Progenitor cell of endocrine pancreas (in vitro differentiated cells): ENCODE measurements at places on chromosomes 6 and 20. TPM values are rescaled to one million over a fixed set of nuclear protein-coding genes. Genes with fewer than 3 reads are reported as not detected.

SLC23A2 gene
- total RNA-seq: 23.4 and 23.6 TPM in 2 replicates

KCNK5 gene
- total RNA-seq: 2.0 and 2.3 TPM in 2 replicates

FAXC gene
- total RNA-seq: 20.7 and 23.9 TPM in 2 replicates

MYCT1 gene
- not detected in 2 replicates for total RNA-seq

COL21A1 gene
- 16.8 and 20.5 TPM in 2 replicates for total RNA-seq

- DNase-seq: no peak
Measured at GRCh38 chr20:2691127-2691526, 1.5 kb upstream of the EBF4 start.

DNA sequence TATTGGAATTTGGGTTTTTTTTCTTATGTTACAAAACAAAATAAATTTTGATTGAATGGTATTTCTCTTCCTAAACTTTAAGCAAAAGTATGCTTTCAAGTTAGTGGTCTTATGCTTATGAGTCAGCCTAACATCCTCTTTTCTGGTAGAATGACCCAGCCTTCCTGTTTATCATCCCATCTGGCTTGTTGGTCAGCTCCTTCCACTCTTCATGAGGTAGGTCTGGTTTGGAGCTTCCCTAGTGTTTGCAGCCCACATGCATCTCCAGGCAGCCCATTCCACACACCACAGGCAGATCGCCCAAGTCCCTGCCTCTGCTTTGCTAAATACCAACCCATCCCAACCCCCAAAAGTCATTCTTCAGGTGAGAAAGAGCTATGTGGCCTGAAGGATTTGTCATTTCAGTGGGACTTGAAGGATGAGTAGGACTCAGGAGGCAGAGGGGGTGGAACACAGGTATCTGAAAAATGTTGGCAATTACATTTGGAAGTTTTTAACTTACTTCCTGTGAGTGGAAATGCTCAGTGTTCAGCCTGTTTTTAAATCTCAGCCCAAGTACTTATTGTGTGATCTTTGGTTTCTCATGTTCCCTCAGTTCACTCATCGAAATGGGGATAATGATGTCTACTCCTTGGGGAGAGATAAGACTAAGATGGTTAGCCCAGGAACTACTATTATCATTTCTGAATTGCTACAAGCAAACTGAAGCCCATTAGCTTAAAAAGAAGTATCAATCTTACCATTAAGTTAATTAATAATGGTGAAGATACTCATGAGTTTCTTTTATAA, 294.0 kb downstream of the ADGB start:
- no peak for DNase-seq

DNA sequence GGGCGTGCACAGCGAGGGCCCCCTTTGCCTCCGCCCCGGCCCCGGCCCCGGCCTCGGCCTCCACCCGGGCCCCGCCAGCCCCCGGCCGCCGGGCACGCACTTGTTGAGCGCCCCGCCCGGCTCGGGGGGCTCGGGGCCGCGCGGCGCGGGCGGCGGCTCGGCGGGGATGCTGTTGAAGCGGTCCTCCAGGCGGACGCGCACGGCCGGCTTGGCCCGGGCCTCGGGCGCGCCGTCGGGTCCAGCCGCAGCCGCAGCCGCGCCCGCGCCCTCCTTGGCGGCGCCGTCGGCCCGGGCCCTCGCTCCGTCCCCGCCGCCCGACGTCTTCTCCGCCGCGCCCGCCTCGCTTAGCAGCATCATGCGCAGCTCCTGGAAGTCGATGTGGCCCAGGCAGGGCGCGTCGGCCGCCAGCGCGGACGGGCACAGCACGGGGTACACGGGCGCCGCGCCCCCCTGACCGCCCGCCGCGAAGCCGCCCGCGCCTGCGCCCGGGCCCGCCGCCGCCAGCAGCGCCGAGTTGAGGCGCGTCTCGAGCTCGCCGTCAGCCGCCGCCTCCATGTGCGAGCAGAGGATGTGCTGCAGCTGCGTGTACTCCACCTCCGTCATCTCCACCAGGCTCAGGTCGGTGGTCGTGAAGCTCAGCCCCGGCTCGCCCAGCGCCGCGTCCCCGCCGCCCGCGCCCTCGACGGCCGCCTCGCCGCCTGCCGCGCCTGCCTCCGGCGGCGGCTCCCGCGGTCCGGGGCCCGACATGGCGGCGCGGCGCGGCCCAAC, 514 bp downstream of the TCFL5 start:
- no peak for DNase-seq

GRCh38 chr6:84615113-84615850, 149.1 kb downstream of the TBX18 start:
- no peak for DNase-seq

DNA sequence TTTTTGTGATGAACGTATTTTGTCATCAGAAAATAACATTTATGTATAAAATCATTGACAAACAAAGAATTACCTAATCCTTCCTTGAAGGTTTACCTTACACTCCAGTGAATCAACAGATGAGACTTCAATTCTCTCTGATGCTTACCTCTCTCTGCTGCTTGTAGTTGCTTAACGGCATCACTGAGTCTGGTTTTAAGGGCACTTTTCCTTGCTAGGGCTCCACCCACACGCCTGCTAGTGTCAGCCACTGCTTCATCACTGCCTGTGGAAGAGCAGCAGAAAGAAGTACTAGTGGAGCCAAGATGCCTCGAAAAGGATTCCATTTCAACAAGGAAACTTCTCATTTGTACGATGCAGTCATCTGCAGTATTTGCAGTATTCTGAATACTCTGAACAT, 63.0 kb downstream of the FAM229B start:
- no peak for DNase-seq

GRCh38 chr6:142438898-142439297, 137.1 kb downstream of the ADGRG6 start:
- DNase-seq: no peak

GRCh38 chr20:5949943-5950270, 426 bp downstream of the TRMT6 start:
- DNase-seq: no peak

- DNase-seq: no peak
Measured at GRCh38 chr20:32332614-32333013, 25.5 kb upstream of the ASXL1 start.
